ENCODE measurements at places on chromosomes 3 and 15.

GRCh38 chr3:13868844-13869724 is 10.8 kb downstream of the WNT7A start:
- no peak for DNase-seq

GRCh38 chr3:5840056-5840455 is 652.5 kb downstream of the EDEM1 start:
- DNase-seq, result no peak

- DNase-seq, result no peak
These were observed 6.8 kb downstream of the TRNT1 start for GRCh38 chr3:3133500-3133899.

DNA sequence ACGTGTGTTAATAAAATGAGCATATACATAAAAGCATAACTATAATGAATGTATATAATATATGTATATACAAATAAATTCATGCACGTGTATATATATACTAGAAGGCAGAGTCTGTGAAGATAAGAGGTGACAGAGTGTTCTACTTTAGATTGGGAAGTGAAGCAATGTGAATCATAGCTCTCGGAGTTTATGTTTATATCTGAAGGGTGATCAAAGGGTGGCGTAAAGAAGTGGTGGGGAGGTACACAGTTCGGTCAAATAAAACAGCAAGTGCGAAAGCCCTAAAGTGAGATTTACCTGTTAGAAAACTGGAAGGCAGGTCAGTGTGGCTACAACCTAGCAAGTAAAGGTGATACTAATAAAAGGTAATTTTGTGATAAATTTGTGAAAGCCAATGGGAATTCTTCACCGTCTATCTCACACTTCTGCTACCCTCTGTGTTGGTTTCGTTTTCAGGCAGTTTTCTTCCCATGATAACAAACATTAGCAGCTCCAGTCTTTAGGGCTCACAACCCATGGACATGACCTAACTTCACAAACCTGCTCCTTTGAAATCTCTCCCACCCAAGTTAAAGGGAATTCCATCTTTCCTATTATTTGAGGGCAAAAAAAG is 46.7 kb upstream of the BCHE start:
- no peak for DNase-seq

DNA sequence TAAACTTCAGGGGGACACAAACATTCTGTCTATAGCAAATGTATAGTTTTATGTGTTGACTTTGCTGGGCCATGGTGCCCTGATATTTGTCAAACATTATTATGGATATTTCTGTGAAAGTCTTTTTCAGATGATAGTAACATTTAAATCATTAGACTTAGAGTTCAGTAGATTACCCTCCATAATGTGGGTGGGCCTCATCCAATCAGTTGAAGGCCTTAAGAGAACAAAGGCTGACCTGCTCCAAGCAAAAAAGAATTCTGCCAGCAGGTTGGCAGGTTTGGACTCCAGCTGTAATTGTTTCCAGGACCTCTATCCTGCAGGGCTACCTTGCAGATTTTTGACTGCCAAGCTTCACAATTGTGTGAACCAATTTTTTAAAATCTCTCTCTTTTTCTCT is 1250.9 kb downstream of the ROBO1 start:
- DNase-seq, result no peak

DNA sequence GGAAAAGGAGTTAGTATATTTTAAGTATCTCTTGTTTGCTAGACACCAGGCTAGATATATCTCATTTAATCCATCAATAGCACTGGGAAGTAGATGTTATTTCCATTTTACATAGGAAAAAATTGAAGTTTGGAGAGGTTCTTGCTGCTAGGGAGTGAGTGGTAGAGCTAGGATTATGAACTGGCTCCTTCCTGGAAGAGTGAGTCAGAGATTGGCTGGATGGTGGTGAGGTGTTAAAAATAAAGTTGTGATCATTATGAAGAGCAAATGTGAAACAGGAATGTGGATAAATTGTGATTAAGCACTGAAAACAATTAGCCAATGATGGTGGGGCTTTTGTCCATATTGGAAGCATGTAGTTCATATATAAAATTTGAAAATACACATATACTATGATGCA is 234.2 kb downstream of the WNT5A start:
- no peak for DNase-seq

- no peak for DNase-seq
These were observed 247.4 kb downstream of the ARRDC4 start for GRCh38 chr15:98207928-98208327.

DNA sequence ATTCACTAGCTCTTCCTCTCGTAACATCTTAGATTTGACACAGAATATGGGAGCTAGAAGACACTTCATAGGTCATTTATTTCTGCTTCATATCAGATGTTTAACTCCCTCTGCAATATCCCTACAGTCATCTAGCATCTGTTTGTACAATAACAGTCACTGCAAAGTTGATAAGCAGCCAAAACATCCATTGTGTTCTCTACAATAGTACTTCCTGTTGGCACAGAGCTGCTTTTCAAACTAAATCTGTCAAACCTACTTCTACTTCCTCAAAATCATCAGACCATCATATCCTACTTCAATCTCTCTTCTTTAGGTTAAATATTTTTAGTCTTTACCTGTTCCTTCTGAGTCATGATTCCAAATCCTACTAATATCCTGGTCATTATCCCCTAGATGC is 233.2 kb downstream of the FGF12 start:
- no peak for DNase-seq
